ENCODE measurements at places on chromosomes 2 and 18. TPM values are rescaled to one million over a fixed set of nuclear protein-coding genes. Genes with fewer than 3 reads are reported as not detected.

DIPK1C gene
- not detected for polyA plus RNA-seq

DNA sequence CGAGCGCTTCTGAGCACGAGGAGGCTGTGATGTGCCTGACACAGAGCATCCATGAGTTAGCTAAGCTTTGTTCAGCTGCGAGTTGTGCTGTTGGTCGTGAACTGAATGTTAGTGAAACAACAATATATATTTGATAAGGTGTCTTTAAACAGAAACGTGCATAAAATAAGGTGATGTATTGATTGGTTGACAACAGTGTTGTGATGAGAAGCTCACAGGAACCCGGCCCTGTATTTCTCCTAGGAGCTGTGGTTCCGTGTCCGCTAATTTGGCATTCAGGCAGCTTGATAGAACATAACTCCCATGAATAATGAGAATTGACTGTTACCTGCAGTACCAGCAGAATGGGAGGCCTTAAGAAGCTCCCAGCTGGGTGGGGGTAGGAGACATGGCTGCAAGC is 146.4 kb upstream of the MYCN start:
- DNase-seq = no peak

DNA sequence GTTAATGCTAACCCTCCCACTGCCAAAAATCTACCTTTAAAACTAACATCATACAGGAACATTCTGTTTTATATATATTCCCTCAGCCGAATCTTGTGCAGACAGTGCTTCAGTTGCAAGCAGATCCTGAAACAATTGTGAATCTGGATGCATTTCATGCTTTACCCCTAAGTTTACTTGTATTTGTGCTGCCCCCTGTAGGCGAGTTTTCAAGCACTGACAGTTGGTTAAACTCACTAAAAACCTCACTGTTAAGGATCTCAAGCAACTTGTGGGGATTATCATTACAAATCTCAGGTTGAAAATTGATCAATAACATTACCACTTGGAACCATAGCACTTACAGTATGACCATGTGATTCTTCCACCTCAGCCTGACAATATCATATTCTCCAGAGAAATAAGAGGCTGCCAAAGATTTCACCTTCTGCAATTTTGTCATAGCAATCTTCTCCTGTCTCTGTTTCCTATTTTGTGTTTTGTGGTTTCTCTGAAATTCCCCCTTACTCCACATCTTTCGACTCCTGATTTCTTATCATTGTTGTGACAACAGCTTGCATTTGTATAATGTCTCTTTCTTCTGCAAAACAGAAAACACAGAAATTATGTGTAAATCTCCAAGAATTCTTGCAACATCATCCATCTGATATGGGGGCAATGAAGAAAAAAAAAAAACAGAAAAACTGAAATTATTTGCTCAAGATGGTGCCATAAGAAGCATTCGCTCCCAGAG is 354.6 kb upstream of the SETBP1 start:
- DNase-seq = no peak

GRCh38 chr2:161030260-161031063 is 129.8 kb upstream of the TANK start:
- DNase-seq = no peak

GRCh38 chr2:237257471-237257951 is 156.5 kb downstream of the COL6A3 start:
- no peak for DNase-seq

DNA sequence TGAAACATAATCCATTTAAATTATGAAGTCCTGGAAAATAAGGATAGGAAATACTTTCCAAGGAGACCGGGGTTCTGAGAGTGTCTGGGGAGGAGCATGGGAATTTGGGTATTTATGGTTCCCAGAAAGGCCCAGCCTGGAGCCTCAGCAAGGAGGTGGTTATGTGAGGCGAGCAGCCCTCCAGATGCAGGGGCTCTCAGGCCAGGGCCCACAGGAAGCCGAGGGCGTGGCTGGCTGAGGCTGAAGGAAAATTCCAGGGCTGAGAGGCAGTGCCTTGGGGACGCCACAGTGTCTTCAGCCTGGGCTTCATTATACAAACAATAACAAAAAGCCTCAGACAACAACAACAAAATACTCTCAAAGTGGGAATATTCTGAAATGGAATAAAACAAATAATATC is 86.9 kb upstream of the SERPINE2 start:
- DNase-seq = no peak

DYSF gene
- 11.3 TPM for polyA plus RNA-seq

- DNase-seq = no peak
Measured at GRCh38 chr2:33071591-33071990, 124.8 kb downstream of the LTBP1 start.

NT5C1B gene
- not detected for polyA plus RNA-seq

- no peak for DNase-seq
Measured at GRCh38 chr2:8368463-8368862, 313.4 kb upstream of the ID2 start.

GRHL1 gene
- 2.3 TPM for polyA plus RNA-seq

GRCh38 chr2:68603059-68603458 is 40.3 kb upstream of the PROKR1 start:
- no peak for DNase-seq

DNA sequence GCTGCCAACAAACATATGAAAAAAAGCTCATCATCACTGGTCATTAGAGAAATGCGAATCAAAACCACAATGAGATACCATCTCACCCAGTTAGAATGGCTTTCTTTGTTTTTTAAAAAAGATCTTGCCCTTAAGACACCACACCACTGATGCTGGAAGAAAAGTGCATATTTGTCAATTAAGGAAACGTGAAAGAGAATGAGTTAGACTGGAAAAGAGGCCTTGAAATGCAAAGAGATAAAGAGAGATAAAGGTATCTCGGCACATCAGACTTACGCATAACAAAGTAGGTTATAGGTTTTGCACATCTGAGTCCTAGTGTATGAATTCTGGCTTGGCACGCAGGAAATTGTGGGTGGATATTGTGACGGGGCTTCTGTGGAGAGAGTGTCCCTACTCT is 149.5 kb downstream of the MTX2 start:
- no peak for DNase-seq

DNA sequence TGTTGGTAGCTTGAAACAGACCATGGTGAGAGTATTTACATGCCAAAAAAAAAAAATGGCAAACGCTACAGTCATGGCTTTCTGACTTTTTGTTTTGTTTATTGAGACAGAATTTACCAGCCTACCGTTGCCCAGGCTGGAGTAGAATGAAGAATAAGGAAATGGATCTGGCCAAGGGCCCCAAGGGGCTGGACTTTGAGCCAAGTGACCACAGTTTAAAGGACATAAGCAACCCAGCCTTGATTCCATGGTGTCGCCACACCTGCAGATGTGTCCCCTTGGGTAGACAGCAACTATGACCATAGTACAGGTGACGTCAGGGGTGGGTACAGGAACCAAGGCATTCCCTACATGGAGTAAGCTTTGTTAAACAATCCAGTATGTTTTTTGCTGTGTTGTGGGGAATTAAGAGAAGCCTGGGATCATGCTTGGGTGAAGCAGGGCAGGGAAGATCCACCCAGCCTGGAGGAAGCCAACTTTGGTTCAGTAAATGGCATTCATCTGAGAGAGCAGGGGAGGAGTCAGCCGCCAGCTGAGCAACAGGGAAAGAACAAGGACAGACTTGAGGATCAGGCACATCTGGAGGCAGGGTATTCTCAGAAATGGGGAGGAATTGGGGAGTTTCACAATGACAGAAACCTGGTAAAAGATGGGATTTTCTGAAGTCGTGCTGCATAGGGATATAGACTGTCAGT is 110.3 kb upstream of the SH3BP4 start:
- no peak for DNase-seq

SP140 gene
- 0.52 TPM for polyA plus RNA-seq

FAP gene
- polyA plus RNA-seq = 0.45 TPM

GALNT3 gene
- 8.8 TPM for polyA plus RNA-seq

GRCh38 chr2:200738590-200738989 is 73.1 kb upstream of the BZW1 start:
- no peak for DNase-seq

GRCh38 chr18:49721981-49722380 is 91.4 kb downstream of the ACAA2 start:
- no peak for DNase-seq

DNA sequence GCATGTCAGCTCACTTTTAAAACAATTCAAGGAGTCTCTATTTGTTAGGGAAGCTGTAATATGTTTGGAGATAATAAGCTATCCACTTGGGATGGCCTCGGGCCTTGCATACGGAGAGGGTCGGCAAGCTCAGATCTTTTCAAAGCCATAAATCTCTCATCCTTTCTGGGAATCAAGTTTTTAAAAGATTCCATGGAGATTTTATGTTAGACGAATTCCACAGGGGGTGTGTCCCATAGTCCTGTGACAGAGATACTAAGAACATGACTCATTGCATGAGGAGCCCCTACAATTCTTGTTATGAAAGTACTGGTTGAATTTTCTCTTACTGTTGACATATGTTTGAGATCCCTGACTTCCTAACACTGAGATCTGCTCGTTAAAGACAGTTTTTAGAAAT is 108.7 kb downstream of the FEZ2 start:
- DNase-seq = no peak

GRCh38 chr18:21481739-21482138 is 118.8 kb downstream of the ESCO1 start:
- DNase-seq = no peak

CHRNG gene
- polyA plus RNA-seq = not detected
